Subcutaneous preadipocyte (primary cell): ENCODE measurements at places on chromosomes 16 and 17. TPM values are rescaled to one million over a fixed set of nuclear protein-coding genes. Genes with fewer than 3 reads are reported as not detected.

ADAD2 gene
- total RNA-seq = not detected in 2 replicates

MYCBPAP gene
- 0.98 and 1.1 TPM in 2 replicates for total RNA-seq

NPIPB2 gene
- total RNA-seq = 3.7 and 5.1 TPM in 2 replicates

TP53TG3F gene
- not detected in 2 replicates for total RNA-seq

BOLA2B gene
- 47.7 and 168 TPM in 2 replicates for total RNA-seq

LRRC37B gene
- total RNA-seq = 8.8 and 11.3 TPM in 2 replicates

CA5A gene
- not detected in 2 replicates for total RNA-seq

WFIKKN2 gene
- not detected in 2 replicates for total RNA-seq

CTRL gene
- total RNA-seq = 0.37 and 1.4 TPM in 2 replicates

GPR179 gene
- total RNA-seq = under 0.01 TPM in 1 of 2 replicates, not detected in the other

KLHL10 gene
- total RNA-seq = under 0.01 and 0.37 TPM in 2 replicates

ZACN gene
- total RNA-seq = not detected in 2 replicates

SLC16A5 gene
- total RNA-seq = 6.8 and 8.1 TPM in 2 replicates
